ENCODE measurements at places on chromosomes 1 and 21.

GRCh38 chr1:153350321-153350957 lies 1.8 kb upstream of the PGLYRP4 start:
- no peak for DNase-seq

GRCh38 chr1:156662005-156662799 lies 15.0 kb downstream of the NES start:
- DNase-seq: no peak

GRCh38 chr21:23401278-23401677 lies 2206.0 kb downstream of the MRPL39 start:
- DNase-seq: peak; percentile 36

DNA sequence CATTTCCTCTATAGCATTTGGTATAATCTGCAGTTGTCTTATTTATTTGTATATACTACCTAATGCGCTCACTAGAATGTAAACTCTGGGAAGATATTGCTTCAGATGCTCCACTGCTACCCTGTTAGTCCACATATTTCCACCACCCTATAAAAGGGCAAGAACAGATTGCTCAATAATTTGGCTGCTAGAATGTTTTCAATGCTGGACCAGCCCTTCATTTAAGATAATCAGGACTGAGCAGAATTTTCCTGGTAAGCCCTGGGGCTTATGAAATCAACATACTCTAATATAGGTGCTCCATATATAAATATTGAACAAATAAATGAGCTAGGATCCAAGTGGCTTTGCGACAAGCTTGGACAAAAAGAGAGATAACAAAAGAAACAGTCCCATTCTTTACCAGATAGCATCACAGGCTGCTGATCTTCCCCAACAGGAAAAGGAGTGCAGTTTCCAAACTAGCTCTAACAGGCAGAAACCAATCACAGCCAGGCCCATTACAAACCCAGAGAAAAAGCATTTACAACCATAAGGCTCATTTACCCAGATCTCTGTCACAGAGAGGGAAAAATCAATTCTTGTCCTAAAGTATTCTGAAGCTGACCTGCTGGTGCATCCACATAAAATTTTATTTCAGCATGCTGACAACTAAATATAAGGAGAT lies 8.3 kb downstream of the BCAR3 start:
- DNase-seq: no peak

- no peak for DNase-seq
Observed at GRCh38 chr1:206814716-206815341, 42.5 kb upstream of the IL10 start.

DNA sequence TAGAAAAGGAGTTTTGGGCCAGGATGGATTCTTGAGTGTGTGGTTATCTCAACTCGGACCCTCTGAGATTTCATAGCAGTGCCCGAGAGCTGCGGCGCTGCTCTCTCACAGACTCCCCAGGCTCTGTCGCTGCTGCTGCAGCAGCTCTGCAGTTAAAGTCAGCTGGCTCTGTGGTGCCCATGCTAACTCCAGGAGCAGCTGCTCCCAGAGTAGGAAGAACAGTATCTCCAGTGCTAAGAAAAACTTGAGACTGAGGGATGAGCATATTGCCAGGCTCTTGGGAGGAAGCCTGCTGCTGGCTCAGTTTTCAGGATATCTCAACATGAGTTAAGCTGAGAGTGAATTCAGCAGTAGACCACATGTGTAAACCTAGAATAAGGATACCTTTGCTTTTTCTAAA lies 4.5 kb downstream of the LCE2D start:
- DNase-seq: no peak

DNA sequence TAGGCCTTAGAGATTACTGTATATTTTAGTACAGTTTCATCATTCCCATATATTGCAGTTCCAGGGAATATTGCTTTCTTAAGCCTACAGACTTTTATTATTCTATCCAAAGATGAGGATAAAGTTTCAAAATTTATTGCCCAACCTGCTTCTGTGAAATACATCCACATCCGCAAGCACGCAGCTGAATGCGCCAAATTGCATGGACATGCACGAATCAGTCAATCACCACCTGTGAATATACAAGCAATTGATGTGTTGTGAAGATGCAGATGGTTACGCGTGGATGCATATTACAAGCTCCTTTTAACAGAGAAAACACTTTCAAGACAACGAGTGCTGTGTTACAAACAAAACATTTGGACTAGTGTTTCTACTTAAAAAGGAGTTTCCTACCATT lies 577.8 kb upstream of the PLXNA2 start:
- DNase-seq: no peak

DNA sequence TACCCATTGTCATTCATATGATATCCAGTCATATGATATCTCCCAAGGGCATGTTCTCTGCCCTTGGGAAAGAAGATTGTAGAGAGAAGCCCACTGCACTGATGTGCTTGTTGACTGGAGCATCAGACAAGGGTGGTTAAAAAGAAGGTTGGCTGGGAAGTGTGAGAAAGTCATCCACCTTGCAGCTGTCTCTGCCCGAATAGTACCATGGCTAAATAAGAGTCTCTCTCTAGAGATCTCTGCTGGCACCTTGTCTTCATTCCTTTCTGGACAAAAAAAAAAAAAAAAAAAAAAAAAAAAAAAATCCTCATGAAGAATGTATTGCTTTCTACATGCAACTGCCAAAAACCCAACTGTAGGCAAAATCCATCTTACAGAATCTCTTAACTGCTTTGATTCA lies 349.7 kb upstream of the ESRRG start:
- DNase-seq: no peak

DNA sequence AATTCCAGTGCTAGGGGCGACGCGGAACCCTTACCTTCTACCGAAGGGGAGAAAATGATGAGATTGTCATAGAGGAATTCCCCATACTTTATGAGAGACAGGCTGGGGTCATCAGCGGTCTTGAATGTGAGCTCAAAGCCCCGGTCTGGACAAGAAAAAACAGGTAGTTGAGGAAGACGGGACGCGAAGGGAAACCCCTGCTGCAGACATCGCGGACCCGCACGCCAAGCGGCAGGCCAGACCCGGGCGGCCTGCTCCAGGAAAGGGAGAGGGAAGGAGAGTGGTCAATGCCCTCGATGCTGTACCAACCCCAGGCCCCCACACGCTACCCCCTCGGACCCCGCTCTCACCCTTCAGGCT lies 342 bp downstream of the DDOST start:
- DNase-seq: no peak

GRCh38 chr1:180083164-180083563 lies 71.5 kb upstream of the QSOX1 start:
- DNase-seq: no peak

DNA sequence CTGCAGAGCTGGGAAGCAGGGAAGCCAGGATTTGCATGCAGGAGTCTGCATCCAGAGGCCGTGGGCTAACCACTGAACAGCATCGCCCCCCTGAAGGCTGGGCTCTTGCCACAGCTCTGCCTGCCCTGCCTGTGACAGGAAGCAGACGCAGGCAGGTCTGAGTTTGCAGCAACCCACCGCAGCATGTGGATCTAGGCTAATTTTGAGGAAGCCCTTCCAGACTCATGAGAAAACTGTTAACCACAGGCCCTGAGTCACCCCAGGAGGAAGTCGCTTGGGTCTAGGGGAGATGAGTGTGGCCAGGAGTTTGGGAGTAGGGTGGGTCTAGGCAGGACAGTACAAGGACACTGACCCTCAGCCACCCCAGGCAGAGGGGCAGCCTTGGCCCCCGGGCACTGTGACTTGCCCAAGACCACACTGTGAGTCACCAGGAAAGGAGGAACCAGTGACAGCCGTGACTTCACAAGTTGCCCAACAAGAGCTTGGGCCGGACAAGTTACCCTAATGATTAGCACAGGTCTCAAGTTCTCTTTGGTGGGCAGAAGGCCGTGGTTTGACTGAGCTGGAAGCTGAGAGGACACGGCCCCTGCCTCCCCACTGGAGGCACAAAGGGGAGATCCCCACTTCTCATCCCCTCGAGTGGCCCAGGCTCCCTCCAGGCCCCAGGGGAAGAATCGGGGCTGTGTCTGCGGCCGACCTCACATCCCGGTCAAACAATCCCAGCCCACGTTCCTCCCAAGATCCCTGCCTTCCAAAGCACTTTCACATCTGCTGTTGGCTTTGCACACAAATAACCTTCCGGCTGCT lies 826 bp downstream of the LAPTM5 start:
- DNase-seq: no peak

GRCh38 chr21:46325073-46325912 lies 1.3 kb downstream of the PCNT start:
- no peak for DNase-seq

- DNase-seq: no peak
Observed at GRCh38 chr21:42463861-42464515, 32.0 kb downstream of the RSPH1 start.

DNA sequence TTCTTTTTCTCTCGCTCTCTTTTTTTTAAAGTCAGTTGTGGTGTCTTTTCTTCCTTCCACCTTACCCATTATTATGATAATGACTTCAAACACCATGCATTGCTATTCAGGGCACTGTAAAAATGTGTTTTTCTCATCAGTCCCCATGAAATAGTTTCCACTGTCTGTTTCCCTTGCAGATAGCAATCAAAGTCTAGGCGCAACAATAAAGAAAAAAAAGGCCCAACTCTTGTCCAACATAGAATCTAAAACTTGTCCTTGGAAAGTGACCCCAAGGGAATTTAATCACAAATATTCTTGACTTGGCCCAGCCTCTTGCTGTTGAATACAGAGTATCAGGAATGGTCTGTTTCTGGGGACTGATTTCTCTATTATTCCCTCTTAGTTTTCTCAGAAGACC lies 382.5 kb downstream of the PLPP3 start:
- no peak for DNase-seq

- no peak for DNase-seq
Observed at GRCh38 chr1:25560788-25561187, 17.4 kb downstream of the LDLRAP1 start.

DNA sequence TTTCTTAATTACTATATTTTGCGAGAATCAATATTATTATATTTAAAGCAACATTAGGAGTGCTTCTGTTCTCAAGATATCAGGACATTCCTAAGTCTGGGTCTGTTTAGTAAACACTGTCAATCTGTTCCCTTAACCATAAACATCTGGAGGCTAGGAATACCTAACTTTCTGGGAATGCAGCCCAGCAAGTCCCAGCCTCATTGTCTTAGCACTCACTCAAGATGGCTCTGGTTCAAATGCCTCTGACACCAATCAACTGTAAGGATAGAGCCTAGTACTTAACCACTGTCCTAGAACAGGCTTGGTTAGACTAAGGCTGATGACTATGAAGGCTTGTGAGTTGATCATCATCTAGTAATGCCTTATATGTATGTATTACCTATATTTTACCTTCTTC lies 61.5 kb downstream of the TNN start:
- DNase-seq: no peak

GRCh38 chr1:217048104-217048707 lies 325.0 kb upstream of the ESRRG start:
- DNase-seq: no peak

DNA sequence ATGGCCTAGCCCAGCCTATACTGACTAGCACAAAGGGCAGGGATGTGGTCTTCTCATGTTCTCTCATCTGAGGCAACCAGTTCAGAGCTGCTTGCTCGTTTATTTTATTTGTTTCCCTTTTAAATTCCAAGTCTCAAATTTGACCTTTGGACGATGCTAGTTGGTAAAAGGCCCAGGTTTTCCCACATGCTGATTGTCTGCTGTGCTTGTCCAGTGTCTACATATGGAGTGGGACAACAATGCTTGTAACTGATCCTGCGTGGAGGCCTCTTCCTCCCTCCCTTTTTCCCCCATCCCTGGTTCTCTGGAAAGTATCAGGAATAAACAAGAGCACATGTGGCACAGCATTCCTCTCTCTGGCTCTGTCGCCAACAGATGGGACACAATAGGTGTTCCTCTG lies 34.0 kb upstream of the BEND5 start:
- DNase-seq: no peak

DNA sequence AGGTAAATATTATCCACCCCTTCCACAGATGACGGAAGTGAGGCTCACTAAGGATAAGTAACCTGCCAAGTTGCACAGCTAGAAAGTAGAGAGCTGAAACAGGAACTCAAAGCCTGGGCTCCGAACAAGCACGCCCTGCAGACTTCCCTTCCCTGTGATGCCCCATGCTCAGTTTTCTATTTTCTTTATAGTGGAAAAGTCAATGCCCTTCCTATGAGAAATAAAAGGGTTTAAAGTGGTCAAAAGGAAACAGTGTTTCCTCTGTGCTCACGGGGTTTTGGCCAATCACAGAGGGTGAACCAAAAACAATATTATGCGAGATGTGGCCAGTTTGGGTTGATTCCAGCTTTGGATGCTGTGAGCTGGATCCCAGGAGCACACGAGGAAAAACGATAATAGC lies 44.5 kb downstream of the DDR2 start:
- DNase-seq: no peak

DNA sequence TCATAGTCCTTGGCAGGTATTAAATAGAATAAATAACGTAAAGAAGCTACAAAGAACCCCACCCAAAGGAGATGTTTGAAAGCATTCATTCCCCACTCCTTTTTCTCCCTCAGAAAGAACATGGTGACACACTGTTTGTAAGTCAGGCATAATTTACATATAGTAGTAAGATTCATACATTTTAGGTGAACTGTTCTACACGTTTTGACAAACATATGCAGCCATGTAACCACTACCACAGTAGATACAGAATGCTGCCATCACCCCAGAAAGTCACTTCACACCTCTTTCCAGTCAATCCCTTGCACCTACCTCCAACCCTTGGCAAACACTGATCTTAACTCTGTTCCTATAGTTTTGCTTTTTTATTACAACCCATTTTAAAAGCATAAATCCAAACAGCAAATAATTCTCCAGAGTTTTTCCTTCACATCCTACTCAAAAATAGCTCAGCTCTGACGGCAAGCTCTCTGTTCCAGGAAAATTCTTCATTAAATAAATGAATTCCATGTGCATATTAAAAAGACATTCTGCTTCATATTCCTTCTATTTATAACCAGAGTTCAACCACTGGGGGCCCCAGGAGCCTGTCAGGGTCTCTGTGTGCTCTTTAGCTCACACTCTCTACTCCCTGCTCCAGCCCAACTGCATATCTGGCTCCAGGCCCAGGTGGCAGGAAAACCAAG lies 258.8 kb downstream of the PLPP3 start:
- DNase-seq: no peak

DNA sequence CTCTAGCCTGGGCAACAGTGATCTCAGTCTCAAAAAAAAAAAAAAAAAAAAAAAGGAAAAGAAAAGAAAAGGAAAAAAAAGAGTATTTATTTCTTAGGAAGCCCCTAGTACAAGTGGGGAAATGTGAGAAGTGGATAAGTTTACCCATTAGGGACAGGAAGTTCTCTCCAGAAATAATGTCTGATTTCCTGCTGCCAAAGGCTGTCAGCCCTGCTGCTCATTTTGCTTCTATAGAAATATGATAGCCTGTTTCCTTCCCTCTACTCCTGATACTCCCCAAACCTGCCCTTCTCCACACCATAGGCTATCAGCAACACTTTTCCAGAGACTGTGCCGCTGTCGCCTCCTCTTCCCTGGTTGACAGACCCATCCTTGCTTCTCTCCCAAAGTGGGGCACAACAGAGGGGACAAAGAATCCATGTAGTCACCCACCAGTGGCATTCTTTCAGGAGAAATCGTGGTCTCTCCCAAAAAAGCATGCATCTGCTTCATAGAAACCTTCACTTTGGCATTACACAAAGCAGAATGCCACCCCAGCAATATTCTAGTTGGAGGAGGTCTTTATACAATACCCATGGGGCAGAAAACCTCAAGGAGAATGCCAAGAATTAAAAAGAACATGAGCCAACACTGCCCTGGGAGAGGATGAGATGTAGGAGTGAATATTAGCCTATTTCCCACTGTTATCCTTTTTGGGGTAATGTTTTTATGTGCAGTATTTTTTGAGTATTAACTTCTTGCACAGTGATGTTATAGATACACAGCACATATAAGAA lies 166.3 kb upstream of the NR5A2 start:
- no peak for DNase-seq

Measured in NCI-H524 treated with DMSO at 0.1 percent for 48 hours (cell line).